ENCODE measurements at places on chromosomes 7 and 10.

DNA sequence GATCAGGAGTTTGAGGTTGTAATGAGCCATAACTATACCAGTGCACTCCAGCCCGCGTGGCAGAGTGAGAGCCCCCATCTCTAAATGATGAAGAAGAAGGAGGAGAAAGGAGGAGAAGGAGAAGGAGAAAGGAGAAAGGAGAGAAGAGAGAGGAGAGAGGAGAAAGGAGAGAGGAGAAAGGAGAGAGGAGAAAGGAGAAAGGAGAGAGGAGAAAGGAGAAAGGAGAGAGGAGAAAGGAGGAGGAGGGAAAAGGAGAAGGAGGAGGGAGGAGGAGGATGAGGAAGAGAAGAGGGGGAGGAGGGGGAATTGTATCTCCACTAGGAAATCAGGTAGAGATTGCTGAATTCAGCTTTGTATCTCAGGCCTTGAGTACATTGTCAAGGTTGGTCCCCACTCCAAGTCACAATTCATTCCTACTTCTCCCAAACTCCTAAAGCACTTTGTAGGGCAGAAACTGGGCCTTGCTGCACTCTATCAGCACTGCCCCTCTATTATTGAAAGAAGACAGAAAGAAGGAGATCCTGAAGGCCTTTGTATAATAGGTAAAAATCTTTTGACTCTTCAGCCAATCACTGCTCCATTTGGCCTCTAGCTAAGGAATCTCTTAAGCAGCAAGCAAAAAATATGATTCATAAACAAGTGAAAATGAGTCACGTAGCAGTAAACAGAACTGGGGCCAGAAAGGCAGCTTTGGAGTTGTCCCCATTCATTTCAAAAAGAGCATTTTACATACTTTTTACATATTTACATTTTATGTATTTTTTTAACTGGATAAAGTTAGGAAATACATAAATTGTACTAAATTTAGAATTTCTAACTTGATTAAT, 178.0 kb downstream of the IMMP2L start:
- DNase-seq = no peak

DNA sequence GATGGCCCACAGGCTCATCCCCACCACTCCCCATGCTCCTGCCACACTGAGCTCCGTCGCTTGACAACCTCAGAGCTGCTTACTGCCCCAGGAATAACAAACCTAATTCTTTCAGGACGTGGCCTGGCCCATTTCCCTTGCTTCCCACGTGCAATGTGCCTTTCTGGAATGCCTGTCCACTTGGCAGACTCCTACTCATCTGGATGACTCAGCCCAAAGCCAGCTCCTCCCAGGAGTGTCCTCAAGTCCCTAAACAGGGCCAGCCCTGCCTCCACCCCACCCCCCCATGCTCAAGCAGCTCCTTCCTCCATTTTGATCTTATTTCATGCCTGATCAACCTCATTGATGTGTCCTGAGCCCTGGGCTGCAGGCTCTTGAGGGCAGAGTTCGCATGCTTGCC, 164.9 kb upstream of the RNF32 start:
- no peak for DNase-seq

DNA sequence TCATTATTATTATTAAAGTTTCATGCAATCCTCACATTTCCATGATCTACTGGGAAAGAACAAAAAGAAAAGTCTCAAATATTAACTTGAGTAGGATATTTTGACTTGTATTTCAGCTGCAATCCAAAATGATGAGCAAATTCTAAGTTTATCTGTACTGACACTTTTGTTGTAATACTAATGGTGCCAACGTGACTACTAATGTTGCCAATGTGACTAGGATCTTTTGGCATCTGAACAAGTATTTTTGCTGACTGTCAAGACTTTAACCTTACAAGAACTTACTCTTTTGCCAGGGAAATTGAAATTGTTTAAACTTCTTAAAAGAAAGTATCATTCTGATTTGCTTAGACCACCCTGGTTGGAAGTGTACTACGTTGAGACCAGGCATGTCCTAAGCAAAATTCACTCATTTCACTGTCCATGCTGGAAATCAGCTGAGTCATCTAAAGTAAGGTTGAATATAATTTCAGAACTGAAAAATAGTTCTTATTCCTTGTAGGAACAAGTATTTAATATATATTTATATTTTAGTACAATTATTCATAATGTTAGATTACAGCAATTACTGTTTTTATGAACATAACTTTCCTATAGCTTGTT, 78.5 kb upstream of the LYZL1 start:
- DNase-seq = no peak

DNA sequence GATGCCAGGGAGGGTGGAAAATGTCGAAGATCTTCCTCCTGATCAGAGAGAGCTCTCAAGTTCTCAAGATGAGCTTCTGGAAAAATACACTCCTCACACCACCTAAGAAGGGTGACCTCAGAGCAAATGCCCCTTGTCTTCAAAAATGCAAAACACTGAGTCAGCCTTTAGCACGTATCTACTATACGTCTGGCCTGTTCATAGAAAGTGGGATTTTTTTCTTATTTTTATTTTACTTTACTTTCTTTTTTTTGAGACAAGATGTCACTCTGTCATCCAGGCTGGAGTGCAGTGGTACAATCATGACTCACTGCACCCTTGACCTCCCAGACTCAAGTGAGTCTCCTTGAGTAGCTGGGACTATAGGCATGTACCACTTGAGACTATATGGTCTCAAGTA, 57.1 kb downstream of the AFAP1L2 start:
- no peak for DNase-seq

DNA sequence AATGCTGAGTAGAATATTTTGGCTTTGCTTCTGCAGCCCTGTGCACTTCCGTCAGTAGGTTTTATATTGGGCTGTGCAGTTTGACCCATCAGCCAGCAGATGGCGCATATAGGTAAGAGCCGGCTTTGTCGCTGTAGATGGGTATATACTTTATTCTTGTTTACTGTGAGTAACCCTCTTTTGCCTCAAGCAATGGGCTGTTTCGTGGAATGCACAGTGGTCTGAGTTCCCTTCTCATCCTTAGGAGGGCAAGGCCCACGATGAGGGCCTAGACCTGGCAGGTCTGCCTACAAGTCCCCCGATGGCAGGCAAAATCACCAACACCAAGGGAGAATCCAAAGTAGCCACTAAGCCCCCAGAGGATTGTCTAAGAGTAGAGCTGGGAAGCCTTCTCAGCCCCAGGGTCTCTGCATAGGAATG, 1002.9 kb upstream of the KCND2 start:
- DNase-seq = peak; percentile 45

DNA sequence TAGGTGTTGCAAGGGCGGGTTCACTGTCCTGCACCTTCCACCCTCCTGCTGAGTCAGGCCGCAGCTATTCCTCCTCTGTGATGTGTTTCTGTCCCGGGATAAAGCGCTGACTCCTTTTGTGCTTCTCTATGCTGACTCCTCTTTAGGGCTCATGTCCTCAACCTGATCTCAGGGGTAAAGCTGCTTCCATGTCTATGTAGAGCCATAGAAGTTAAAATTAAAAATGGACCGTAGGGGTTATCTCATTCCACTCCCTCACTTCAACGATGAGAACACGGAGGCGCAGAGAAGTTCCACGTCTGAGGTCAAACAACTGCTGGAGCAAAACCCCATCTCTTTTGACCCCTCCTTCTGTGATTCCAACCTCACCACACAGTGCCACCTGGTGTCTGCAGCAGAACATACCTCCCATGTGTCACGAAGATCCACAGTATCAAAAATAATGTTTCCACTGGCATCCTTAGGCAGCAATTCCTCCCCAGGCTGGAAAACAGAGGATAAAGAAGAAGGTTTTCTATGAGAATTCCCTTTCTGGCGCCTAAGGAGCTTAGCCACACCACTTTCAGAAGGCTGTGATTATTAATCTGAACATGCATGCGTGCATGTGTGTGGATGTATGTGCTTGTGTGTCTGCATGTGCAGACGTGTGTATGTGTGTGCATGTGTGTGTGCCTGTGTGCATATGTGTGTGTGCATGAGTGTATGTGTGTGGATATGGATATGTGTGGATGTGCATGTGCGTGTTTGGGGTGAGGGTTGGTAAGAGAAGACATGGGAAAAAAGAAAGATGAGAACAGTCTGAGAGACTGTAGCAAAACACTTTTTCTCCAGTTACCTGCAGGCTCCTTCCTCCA, 81.2 kb upstream of the UCN3 start:
- no peak for DNase-seq

DNA sequence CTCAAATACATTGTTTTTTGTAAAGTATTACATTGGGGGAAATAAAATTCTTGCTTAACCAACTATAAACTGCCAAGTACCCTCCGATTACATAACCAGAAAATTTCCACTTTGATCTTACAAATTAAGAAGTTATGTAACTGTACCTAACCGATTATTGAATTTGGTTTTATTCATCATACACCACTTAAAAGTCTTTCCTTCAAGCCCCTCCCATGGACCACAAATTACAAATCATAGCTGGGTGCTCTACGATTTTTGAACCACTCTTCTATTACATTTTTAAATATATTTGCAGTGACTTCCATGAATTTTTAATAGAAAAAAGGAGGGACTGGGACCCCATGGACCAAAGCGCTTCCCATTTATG, 630 bp downstream of the ZNF680 start:
- peak; percentile 45 for DNase-seq

DNA sequence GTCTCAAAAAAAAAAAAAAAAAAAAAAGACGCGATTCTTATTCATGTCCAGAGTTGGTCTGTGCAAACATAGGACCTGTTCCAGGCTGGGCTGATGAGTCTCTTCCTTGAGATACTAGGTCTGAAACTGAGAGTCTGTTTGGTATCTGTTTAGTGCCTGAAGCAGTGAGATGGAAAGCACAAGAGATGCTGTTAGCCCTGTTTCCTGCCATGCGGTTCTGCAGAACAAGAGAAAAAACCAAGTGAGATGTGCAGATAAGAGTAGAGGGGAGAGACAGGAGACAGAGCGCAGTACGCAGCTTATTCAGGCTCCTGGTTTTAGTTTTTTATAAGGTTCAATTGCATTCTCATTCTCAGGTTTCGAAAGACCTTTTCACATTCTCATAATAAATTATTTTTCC, 85.8 kb upstream of the PRKCQ start:
- no peak for DNase-seq

GRCh38 chr10:43958964-43959363, 310.3 kb upstream of the ZNF32 start:
- no peak for DNase-seq

GRCh38 chr10:32377458-32378259, 30.7 kb upstream of the EPC1 start:
- DNase-seq = peak; percentile 28

DNA sequence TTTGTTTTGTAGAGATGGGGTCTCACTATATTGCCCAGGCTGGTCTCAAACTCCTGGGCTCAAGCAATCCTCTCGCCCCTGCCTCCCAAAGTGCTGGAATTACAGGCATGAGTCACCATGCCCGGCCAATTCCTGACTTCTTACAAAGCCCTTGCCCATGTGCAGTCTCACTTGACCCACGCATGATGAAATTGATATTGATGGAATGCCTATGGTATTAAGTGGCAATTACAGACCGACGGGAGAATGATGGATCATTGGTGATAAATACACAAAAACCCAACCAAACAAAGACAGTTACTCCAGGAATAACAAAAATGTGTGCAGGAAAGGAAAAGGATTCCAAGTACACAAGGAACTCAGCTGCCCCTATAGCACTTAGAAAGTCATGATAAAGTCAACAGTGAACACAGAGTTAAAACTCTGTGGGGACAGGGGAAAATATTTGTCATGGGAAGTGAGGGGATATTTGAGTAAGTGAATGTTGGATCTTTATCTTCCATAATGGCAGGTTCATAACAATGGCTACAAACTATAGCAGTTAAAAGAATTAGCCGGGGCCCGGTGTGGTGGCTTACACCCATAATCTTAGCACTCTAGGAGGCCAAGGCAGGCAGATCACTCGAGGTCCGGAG, 21.6 kb downstream of the HIP1 start:
- no peak for DNase-seq

GRCh38 chr7:22153432-22154142, 203.4 kb downstream of the RAPGEF5 start:
- DNase-seq = no peak

- no peak for DNase-seq
Measured at GRCh38 chr7:46393142-46393541, 472.1 kb upstream of the IGFBP3 start.

GRCh38 chr10:100792574-100792973, 47.2 kb downstream of the PAX2 start:
- no peak for DNase-seq

DNA sequence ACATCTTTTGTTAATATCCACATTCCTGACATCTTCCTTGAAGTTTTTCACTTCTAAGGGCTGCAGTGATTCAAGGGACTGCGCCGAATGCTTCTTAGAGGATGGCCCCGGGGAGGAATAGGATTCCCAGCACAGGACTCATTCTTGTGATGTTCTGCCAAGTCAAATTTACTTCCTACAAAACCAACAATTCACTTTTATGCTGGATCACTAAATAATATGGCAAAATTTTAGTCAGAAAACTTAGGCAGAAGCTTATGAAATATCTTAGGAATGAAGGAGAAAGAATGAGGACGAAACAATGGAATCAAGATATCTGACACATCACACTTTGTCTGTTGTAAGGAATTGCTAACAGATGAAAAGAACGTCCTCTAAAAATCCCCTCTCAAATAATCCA, 151.5 kb downstream of the JAZF1 start:
- no peak for DNase-seq

- DNase-seq = no peak
Measured at GRCh38 chr7:119935418-119936025, 337.5 kb upstream of the KCND2 start.

GRCh38 chr7:140990193-140990962, 24.4 kb downstream of the MRPS33 start:
- no peak for DNase-seq

GRCh38 chr7:44043902-44044301, 600 bp upstream of the DBNL start:
- DNase-seq = no peak

DNA sequence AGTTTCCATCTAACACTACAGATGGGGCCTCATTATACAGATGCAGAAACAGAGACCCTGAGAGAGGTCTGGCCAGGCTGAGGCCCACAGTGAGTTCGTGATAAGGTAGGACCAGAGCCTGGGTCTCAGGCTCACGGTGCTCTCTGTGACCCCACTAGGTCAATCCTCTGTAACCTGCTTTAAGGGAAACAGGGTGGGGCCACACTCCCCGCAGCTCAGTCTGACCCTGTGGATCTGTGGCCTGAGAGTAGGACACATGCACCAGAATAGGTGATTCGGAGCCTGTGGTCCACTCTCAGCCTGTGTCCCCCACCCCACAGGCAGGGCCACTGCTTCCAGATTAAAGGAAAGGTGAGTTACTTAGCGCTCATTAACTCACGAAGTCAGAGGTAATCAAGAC, 137.8 kb upstream of the FAM20C start:
- DNase-seq = no peak

- DNase-seq = no peak
Measured at GRCh38 chr10:128775743-128776142, 649.5 kb upstream of the MKI67 start.
